EH (cell line): ENCODE measurements at places on chromosomes 3 and 15.

DNA sequence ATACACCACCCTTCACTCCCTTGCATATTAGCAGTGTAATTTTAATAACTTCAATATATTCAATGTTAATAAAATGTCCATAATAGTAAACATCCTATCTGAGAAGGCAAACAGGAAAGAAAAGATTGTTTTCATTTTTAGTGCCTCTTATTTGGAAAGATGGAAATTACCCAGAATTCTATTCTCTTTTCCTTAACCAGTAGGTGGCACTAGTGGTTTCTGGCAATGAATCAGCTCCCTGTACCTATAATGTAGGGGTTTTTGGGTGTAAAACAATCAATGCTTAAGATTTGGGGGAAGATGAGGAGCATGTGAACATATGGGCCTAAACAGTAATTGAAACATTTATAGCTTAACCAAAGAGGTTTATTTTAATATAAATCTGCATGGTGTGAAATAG lies 5.7 kb upstream of the SEMA6D start:
- peak; percentile 31 for DNase-seq

DNA sequence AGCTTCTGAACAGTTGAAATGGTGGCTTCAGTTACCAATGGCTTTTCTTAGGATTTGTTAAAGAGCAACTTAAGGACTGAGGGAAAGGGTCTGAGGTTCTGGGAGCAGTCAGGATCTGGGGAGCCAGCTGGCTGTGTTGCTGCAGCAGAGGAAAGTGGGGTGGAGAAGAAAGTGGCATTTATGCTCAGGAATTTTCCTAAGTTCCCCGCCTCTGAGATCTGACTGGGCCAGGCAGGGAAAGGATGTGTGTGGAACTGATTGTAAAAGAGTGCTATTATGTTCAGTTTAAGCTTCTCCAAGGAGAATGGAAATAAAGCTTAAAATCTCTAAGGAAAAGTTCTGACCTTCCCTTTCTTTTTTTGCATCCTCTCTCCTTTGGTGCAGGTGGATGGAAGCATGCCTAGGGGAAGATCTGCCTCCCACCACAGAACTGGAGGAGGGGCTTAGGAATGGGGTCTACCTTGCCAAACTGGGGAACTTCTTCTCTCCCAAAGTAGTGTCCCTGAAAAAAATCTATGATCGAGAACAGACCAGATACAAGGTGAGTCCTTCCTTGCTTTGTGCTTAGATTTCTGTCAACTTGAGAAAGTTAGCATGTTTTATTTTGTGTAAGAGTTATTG lies 37.8 kb downstream of the IQGAP1 start:
- DNase-seq, result peak; percentile 46

- DNase-seq, result no peak
Measured at GRCh38 chr3:61518590-61518989, 42.8 kb upstream of the PTPRG start.

- DNase-seq, result peak; percentile 94
Measured at GRCh38 chr3:149621218-149622005, 36.4 kb downstream of the WWTR1 start.

- no peak for DNase-seq
Measured at GRCh38 chr3:128807186-128807830, 72.1 kb upstream of the ACAD9 start.

DNA sequence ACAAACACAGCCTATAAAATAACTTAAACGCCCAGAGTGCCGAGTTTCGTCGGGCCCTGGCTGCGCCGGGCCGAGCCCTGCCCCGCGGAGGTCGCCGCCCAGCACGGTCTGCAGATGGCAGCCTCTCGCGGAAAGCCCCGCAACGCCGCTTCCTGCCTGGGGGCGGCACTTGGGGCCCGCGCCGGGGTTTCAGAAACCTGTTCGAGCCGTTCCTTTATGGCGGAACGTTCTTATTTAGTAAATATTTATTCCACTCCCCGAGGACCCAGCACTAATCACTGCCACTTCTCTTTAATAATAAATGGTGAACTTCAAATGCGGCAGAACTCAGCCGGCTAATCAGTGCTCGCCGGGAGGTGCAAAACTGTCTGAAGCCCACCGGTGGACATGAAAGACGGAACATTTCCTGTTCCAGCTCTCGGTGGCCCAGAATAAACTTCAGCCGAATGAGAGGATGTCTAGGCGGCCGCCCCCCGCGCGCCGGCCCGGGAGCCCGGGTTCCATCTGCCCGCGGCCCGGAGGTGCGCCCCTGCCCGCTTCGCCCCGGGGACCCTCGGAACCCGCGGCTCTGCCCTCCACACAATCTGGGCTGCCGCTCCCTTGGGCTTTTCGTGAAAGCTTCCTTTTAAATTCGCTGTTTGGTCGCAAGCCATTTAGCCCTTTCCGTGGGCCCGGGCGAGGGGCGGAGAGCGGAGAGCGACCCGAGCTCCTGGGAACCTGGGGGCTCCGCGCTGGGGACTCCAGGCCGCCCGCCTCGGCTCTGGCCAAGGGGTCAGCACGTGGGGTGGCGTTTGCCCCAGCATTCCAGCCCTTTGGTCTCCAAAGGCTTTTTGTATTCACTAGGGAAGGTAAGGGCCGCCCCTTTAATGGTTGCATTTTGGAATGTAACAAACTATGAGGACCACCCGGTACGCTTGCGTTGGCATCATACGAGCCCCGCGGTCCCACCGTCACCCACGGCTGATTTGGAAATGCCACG lies 110.8 kb upstream of the ATP11B start:
- DNase-seq, result peak; percentile 24

GRCh38 chr15:85751291-85752123 lies 43.2 kb downstream of the KLHL25 start:
- no peak for DNase-seq

DNA sequence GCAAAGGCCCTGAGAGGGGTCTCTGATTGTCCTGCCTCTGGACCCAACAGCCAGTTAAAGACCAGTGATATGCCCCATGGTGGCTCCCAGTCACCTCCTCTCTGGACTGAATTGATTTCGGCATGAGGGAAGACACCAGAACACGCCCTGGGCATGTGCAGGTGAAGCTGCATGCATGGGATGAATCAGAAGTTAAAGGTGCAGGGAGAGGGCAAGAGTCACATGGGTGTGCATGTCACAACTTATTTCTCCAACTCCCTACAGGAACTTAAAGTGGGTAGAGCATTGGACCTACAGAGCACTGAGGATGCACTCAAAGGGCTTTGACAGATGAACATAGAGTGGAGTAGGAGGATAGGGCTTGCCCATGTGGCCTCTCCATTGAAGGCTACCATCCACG lies 16.9 kb upstream of the RHCG start:
- no peak for DNase-seq

DNA sequence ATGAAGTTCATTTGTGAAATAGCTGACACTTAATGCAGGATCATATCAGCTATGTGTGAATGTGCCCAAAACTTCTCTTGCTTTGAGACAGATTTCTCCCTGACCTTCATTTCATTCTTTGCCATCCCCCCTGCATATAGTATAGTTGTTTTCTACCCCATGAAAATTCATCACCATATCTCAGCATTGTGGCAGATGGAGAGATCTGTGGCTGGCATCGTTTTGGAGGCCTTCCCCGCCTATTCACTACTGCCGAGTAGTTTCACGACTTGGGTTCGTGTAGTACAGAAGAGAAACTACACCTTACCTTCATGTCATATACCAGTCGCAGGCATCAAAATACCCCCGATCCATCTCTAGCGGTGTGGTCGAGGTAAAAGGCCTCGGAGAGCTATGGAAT lies 66.2 kb upstream of the SELENOK start:
- no peak for DNase-seq

DNA sequence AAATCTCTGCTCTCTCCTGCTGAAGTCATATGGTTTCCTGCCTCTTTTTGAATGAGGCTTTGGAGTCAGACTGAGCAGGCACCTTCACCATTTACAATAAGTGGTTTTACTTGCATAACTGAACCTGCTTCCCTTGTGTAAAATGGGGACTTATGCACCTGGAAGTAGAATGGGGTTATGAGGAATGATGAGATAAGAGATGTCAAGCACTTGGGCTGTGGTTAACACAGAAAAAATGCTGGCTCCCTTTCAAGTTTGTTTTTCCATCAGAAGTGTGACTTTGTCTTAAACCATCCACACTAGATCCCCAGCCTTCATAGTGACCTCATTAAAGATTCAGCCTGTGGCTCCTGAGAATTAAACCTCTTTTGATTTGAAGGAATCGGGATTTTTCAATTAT lies 5.2 kb downstream of the EXOSC7 start:
- peak; percentile 41 for DNase-seq

GRCh38 chr15:85865070-85865684 lies 70.5 kb upstream of the KLHL25 start:
- peak; percentile 43 for DNase-seq

- no peak for DNase-seq
Measured at GRCh38 chr15:80020731-80021130, 38.7 kb upstream of the ZFAND6 start.

GRCh38 chr3:11924518-11924917 lies 77.8 kb upstream of the TAMM41 start:
- DNase-seq, result no peak

DNA sequence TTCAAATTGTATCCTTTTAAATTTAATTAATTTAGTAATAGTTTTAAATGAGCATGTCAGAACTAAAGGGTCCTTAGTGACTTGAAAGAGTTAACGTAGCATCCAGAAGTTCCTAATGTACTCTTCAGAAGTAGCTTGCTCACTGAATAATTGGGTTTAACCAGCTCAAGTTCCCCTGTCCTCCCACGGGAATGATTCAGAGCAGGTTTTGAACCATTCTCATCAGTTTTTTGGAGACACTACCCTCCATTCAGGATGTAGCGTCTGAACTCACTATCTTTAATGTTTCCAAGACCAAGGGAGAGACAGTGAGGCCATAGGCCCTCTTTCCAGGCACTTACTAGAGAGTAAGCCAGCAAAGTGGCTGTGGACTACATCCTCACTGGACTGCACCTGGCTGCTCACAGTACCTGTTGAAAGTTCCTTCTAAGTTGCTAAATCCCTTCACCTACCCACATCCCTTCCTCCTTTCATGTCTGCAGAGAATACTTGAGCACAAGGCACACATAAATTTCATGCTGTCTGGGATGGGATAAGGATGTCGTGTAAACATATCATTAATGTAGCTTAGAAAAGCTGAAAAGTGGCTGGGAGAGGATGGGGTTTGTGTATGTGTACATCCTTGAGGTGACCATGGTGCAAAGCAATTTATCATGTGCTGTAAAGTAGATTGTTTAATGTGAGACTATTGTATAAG lies 146.3 kb downstream of the PLCL2 start:
- DNase-seq, result no peak
